ENCODE measurements at places on chromosomes 7 and 10.

DNA sequence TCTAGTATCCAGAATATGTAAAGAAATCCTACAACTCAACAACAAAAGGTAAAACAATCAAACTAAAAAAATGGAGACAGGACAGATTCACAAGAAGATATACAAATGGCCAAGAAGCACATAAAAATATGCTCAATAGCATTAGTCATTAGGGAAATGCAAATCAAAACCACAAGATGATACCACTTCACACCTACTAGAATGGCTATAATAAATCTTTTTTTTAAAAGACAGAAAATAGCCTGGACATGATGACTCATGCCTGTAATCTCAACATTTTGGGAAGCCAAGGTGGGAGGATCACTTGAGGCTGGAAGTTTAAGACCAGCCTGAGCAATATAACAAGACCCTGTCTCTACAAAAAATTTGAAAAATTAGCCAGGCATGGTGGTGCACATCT is 27.9 kb upstream of the CHCHD3 start:
- no peak for DNase-seq

DNA sequence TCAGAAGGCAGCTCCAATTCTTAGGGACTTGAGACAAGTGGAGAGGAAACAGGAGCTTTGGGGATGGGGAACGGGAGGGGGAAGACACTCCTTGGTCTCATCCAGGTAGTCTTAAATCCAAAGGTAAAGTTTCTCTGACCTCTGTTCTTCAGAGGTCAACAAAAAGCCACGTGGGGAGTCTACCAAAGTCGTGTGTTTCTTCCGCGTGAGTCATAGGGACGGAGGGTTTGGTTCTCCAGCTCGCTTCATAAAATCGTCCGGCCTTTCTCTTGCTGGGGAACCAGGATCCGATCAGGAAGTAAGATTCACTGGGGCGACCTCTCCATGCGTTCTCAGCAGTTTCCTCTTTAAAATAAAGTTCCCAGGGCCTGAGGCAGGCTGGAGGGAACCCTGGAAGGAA is 275.7 kb downstream of the TCERG1L start:
- no peak for DNase-seq

GRCh38 chr7:830069-830468 is 2.2 kb upstream of the SUN1 start:
- DNase-seq = no peak

GRCh38 chr10:80491251-80492102 is 37.4 kb downstream of the TSPAN14 start:
- no peak for DNase-seq

- DNase-seq = no peak
Observed at GRCh38 chr7:134907000-134907399, 79.3 kb upstream of the AGBL3 start.

DNA sequence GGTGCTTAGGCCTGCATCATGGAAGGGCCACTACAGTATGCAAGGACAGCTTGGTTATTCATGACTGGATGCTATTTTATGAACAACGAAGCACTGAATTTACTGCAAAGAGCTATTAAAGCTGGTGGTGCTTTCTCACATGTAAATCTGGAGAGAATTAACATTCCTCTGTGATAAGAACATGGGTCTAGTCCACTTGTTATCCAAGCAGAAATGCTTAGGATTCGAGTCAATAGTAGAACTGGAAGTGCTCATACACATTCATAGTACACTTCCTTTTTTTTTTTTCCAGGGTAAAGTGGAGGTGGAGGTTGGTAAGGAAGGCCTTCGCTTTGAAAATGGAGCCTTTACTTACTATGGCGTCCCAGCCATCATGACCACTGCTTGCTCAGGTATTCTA is 35.0 kb downstream of the CNNM1 start:
- peak; percentile 83 for DNase-seq

GRCh38 chr10:10941127-10941730 is 76.4 kb upstream of the CELF2 start:
- no peak for DNase-seq

DNA sequence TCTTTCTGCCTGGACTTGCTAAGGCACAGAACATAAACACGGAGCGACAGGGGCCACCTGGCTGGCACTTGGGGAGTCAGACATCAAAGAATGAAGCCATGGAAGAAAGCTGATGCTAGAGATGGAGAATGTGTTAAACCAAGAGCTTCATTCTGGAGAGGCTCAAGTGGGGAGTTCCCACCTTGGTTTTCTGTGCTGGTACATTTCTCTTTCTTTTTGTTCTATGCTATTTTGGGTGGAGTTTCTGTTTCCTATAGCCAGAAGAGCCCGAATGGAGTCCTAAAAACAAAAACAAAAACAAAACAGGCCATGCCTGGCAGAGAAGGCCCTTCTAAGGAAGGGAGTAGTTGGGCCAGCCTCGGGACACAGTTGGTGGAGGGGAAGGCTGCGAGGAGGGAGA is 148.4 kb upstream of the PRR15 start:
- no peak for DNase-seq
